ENCODE measurements at places on chromosomes 5 and 9.
A peak's percentile ranks its signal among the peaks of the same experiment; 100 is the strongest.

DNA sequence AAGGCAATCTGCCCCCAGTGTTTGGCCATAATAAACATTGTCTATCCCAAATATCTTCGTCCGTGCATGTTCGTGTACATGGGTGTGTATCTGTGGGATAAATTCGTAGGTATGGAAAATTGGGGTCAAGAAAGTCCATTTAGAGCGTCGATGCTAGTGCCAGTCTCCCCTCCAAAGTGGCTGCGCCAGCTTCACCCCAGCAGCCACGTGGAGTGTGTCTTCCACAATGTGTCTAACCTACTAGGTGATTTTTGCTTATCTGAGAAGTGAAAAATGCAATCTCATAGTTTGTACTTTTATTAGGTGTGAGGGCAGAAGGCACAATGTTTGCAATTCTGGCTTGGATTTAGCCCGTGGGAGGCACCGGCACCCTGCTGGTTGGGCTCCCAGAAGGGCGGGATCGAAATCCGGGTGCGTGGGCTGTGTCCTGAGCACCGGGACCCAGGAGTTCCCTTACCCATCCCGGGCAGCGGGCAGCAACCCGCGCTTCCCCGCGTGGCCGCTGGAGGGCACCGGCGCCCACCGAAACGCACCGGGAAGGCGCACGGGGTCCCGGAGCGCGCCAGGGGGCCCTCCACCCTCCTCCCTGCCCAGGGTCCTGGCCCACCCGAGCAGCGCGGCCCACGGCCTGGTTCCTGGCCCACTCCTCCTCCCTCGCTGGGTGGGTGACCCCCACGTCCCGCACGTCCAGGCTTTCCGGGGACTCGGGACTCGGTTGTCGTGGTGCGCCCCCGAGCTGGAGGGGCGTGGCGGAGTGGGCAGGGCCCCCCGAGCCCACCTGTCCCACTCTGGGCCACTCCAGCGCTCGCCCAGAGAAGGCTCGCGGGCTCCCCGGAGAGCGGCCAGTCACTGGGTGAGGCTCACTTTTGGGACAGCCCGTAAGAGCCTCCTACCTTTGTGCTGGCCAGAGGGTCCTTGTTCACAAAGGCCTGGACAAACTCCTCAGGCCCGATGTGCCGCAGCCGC lies 55.4 kb upstream of the RNF130 start:
- peak; percentile 35 for DNase-seq

DNA sequence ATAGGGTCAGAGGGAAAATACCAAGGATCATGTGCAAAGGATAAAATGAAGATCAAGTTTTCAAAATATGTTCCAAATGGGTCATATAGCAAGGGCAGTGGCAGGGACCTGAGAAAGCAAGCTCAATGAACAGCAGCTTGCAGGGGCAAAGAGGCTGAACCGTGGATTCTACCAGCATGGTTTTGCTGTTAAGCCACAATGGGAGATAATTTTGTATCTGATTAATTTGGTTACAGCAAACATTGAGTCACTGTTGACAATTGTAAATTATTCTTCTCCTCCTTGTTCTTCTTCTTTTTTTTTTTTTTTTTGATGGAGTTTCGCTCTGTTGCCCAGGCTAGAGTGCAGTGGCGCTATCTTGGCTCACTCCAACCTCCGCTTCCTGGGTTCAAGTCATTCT lies 18.4 kb upstream of the ERAP2 start:
- DNase-seq = no peak

DNA sequence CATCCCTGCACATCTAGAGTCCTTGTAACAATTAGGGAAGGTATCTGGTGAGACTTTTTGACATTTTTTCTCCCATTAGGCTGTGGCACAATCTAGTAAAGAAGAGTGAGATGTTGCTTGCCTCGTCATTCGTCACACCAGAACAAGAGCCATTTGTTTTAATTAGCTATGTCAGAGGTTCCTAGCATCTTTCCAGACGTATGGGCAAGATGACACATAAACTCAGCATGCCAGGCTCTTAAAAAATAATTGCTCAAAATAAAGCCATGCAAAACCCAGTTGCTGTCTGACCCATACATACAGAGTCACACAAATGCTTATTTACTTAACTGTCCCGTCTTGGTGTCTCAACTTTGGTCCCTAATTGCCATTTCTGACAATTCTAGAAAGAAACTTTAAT lies 125.9 kb downstream of the TRPM3 start:
- no peak for DNase-seq

- DNase-seq = no peak
Observed at GRCh38 chr9:129242191-129242941, 64.3 kb upstream of the IER5L start.

- no peak for DNase-seq
Observed at GRCh38 chr9:136899196-136899595, 12.9 kb downstream of the TRAF2 start.

GRCh38 chr9:13651969-13652663 lies 372.6 kb upstream of the MPDZ start:
- no peak for DNase-seq

DNA sequence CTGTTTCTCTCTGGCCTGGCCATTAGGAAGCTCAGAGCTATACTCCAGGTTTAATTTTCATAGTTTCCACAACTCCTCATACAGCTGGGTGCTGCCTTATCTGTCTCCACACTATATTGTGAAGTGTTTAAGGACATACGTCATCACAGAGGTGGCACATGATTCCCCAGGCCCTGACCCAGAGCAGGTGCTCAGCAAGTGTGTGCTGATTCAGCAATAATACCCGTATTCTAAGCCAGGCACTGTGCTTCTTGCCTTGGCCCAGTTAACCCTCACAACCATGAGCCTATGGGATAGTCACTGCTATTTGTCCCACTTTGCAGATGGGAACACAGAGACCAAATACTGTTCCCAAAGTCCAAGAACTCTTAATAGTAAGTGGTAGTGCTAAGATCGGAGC lies 93.5 kb upstream of the SMIM23 start:
- DNase-seq = no peak

- DNase-seq = no peak
Observed at GRCh38 chr5:145347026-145347616, 488.0 kb downstream of the PRELID2 start.

DNA sequence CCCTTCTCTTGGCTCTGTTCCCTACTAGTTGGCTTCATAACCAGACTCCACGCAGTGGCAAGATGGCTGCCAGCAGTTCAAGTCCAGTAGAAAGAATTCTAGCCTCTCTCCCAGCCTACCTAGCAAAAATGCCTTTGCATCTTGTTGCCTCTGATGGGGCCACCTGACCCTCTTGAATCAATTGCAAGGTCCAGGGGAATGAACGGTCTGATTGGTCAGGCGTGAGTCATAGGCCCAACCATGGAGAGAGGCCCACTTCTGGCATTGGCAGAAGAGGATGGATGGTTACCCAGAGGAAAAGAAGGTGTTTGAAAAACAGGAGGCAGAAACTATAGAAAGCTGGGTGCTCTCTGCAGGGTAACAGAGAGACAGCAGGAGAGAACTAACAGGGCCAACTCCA lies 622.6 kb downstream of the CCDC171 start:
- no peak for DNase-seq

DNA sequence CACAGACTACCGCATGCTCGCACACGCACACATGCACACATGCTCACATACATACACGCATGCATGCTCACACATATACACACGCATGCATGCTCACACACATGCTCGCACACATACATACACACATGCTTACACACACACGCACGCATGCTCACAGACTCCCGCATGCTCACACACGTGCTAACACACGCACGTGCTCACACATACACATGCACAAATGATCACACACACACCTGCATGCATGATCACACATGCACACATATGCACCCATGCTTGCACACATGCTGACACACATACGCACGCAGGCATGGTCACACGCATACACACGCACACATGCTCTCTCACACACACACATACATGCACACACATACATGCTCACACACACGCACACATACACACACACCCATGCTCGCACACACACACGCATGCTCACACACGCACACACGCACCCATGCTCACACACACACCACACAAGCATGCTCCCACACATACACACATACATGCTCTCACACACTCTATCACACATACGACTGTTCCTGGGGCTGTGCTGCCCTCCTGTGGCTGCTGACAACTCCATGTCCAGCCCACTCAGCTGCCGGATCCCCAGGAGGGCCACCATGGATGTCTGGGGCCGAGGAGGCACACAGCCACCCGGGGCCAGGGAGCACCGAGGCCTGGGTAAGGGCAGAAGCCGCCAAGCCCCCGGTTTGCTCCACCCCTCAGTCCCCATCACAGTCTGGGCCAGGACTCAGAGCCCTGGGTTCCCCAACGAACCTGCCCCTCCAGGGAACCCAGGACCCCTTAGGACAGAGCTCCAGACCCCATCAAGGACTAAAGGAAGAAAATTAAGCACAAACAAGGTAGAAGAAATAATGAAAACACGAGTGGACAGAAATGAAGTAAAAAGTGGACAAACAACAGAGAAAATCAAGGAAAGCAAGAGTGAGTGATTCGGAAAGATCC lies 31.4 kb upstream of the EGFL7 start:
- DNase-seq = peak; percentile 76

- no peak for DNase-seq
Observed at GRCh38 chr5:142078706-142079105, 29.9 kb upstream of the NDFIP1 start.

GRCh38 chr9:15206903-15207696 lies 99.9 kb downstream of the TTC39B start:
- no peak for DNase-seq

- DNase-seq = peak; percentile 29
Observed at GRCh38 chr9:123662057-123662776, 267.7 kb downstream of the DENND1A start.

- no peak for DNase-seq
Observed at GRCh38 chr9:98220911-98221310, 28.5 kb upstream of the CORO2A start.

GRCh38 chr5:148978370-148979082 lies 84.3 kb downstream of the SH3TC2 start:
- no peak for DNase-seq

GRCh38 chr9:126857261-126857960 lies 3.0 kb upstream of the ZBTB34 start:
- no peak for DNase-seq

DNA sequence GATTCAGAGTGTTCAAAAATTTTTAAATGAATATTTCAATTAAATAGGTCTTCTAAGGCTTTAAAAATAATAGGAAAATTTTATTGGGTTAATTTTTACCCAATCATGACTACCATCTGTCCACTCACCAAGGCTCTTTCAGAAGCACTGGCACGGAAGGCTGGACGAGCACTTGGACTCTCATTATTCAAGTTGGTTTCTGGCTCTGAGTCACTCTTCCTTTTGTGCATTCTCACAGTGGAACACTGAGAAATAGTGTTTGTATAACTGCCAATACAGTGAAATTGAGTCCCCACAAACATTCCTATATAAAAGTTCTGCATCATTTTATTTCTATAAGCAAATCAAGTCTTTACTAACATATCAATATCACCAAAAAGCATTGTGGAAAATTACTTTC lies 1149.0 kb downstream of the EFNA5 start:
- DNase-seq = no peak

- DNase-seq = no peak
Observed at GRCh38 chr5:51890435-51891116, 507.3 kb downstream of the ISL1 start.

GRCh38 chr5:8650186-8650585 lies 781.2 kb downstream of the MTRR start:
- DNase-seq = no peak

DNA sequence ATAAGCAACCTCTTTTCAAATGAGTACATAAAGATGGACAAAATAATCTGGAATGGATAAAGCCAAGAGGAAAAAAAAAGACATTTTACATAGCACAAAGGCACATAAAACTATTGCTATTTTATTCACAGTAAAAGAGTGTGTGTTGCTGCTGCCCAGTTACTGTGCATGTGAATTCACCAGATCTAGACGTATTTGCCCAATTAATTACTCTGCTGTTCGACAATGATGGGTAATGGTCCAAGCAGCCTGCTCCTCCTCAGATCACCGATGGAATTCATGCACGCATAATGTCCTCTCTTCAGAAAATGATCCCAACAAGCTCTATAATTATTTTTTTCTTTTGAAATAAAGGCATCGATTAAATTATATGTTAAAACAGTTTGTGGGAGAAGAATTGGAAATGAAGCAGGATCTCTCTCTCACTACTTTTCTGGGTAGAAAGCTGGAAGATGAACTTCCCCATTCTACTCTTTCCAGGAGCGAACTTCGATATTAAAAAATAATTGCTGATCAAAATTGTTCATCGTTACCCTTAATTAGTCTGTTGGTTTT lies 357.4 kb upstream of the CCNH start:
- no peak for DNase-seq
